Left renal cortex interstitium (tissue), 4 donors: ENCODE measurements at places on chromosomes 1 and 21. TPM values are rescaled to one million over a fixed set of nuclear protein-coding genes. Genes with fewer than 3 reads are reported as not detected.

DNA sequence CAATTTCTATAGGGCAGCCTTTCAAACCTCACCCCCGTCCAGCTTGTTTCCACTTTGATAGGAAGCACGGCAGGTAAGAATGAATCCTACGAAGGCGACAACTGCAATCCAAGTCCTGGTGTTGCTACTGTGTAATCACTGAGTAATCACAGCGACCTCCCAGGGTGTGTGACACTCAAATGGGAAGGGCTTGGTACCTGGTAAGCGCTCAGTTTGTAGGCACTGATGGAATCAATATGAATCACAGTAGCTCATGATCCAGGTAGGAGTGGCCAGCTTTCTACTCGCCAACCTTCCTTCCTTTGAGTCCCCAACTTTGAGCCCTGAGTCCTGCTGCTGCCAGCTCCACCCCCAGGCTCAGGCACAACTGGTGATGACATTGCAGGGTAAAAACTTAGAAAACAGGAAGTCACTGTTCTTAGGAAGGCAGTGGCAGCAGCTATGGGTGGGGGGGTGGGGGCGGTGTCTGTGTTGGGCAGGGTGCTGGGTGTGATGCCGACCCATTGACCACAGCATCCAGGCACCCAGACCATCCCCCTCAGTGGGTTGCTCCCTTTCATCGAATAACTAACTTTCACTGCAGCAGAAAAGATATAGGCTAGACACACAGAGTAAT is 70.7 kb downstream of the CD247 start:
- DNase-seq = no peak

GRCh38 chr1:208054911-208055379 is 144.0 kb upstream of the CD34 start:
- no peak for DNase-seq

DNA sequence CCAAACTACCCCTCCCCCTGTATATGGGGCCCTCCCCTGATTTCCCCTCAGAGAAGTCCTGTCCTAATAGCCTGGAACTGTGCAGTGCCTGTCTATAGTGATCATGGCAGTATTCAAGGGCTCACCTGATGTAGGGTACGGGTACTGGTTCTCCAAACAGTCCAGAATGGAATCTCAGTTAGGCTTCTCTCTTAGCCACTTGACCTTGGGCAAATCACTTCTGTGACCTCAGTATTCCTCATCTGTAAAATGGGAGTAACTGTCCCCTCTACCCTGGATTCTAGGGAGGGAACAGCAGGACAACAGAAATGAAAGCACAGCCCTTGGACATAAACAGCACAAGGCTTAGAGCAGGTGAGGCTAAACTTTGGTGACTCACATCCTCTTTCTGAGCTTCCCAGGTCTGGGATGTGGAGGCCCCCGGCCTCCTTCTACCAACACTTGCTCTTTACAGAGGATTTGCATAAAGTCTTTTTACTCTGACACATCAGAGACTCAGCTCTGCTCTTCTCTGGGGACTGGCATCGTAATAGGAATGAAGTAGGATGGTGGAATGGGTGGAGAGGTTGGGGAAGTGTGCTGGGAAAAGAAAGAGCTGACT is 20.0 kb upstream of the PDZK1IP1 start:
- DNase-seq = no peak

The PROX1 gene
- 8.0 TPM for polyA plus RNA-seq

The GPR37L1 gene
- polyA plus RNA-seq = 0.10 TPM

The TNNI3K gene
- polyA plus RNA-seq = 1.8 TPM

The AMPD1 gene
- polyA plus RNA-seq = not detected

The SH2D2A gene
- 0.49 TPM for polyA plus RNA-seq
